NCI-H69 (cell line): ENCODE measurements at places on chromosomes 12 and 14.

GRCh38 chr14:68580671-68581070 lies 212.2 kb downstream of the ZFP36L1 start:
- no peak for DNase-seq

DNA sequence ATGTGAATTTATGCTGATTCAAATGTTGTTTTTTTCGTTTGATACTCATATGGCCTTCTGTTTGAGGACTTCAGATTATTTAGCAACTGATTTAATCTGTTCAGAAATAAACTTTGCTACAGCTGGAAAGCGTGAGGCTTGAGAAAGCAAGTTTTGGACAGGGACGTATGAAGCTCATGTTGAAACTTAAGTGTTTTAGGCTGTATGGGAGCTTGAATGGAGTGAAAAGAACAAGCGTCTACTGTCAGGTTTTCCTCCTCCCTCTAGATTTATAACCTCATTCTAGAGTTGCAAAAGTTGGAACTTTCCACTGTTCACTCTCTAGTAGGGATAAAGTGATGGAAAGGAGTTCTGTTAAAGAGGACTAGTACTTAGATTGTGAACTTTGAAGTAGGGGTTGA lies 1.0 kb downstream of the PRPF39 start:
- peak; percentile 35 for DNase-seq

DNA sequence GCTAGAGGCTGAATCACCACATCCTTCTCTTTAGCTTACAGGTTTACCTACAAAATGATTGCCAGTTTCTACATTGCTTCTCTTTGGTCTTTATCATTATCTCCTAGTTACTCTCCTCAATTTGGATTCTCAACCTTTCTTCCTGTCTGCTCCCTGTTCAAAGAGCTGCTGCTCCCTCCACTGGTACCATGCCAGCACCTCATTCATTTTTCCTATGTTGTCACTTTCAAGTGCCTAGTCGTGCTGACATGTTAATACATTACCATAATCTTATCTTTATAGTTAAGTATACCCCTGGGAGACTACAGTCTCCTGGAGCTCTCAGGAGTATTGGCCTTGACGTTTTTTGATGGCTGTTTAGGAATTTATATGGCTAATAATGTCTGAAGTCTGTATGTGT lies 14.2 kb downstream of the FRS2 start:
- DNase-seq, result no peak

- DNase-seq, result no peak
These were observed 1.3 kb upstream of the NUDT14 start for GRCh38 chr14:105182296-105183020.

DNA sequence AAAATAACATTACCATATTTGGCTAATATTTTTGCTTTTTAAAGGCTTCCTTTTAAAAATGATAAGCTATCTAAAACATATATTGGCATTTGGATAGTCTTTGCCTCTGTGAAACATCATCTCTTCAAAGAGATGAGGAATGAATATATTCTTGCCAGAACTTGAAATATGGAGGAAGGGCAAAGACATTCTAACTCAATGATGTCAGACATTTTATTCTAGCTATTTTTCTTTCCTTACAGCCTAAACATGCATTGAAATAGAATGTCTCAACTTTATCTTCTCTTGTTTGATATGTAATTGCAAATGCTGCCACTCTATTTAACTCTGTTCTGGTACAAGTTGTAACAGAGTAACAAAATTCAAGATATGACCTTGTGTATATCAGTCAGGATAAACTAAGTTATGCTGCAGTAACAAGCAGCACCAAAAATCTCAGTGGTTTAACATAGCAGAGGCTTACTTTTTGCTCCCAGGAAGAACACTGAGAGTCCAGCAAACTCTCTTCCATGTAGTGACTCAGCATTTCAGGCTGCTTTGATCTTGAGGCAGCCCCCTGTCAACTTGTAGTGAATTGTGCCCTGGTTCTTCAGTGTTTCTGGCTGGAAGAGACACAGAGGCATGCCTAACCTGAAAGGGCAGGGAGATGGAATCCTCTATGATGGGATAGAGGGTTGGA lies 11.0 kb downstream of the IRAK3 start:
- DNase-seq, result no peak

DNA sequence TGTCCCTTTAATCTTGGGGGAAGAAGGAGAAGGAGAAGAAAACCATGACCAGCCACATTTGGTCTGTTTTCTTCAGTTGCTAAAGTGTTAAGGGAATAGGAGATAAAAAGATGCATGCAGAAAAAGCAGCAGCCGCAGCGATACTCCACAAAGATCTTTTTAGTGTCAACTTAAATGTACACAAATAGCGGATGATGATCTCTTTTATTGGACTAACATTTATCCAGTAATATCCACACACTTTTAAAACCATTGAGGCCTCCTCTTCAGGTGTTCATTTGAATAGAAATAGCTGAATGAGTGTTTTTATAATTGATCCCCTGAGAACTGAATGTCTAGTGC lies 83.5 kb downstream of the PAPOLA start:
- DNase-seq, result no peak

DNA sequence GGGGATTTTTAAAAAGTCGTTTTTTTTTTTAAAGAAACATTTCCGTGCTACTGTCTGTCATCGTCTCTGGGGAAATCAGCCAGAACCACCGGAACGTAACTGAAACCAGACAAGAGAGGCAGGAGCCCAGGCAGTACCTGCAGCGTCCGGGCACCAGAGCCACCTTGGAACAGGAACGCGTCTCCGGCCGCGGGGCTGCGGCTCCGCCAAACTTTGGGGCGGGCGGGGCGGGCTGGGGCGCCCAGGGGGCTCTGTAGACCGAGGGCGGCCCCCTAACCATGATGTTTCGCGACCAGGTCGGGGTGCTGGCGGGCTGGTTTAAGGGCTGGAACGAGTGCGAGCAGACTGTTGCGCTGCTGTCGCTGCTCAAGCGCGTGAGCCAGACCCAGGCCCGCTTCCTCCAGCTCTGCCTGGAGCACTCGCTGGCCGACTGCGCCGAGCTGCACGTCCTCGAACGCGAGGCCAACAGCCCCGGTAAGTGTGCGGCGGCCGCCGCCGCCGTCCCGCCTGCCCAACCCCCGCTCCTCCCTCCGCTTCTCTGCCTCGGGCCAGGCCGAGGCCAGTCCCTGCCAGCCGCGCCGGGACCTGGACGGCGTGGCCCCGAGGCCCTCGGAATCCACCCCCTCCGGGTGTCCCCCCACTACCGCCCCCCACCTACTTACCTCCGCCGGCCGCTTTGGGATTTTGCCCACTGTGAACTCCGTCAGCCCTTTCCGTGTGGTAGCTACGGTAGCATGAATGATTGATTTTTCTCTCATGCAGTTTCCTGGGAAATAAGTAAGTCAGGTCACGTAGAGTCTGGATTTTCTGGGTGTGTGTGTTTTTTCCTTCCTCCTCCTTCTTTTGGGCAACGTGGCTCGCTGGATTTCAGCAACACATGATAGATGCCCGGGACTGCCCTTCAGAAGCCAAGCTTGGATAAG lies 972 bp downstream of the SAMD4A start:
- peak; percentile 76 for DNase-seq

DNA sequence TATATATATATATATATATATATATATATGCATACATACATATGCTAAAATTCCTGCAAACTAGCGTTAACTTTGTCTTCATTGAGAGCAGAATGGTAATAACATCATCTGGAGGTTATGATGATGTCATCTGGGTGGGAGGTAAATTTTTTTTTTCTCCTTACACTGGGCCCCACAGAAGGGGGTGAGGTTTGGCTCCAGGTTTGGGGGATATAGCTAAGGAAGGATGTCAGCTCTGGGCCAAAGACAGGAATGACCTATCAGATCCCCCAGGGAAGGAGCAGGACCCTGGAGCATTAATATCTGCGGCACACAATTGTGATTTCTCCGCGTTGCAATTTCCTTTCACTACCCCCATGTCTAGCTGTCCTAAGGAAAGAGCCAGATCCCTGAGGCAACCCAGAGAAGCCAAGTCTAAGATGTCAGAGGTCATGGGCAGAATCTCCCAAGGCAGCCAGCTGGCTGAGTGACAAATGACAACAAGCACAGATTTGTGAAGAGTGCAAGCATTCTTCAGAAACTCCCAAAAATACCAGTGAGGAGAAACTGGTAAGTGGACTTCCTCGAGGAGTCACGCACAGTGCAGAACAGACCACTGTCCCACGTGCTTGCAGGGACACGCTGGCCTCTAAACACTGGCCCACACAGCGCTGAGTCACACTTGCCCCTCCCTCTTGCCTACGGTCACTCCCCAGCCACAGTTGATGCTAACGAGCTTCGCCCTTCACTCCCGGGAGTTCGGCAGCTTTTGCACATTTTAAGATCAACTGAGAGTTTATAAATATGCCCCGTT lies 9.9 kb downstream of the UBC start:
- peak; percentile 54 for DNase-seq

- DNase-seq, result peak; percentile 25
These were observed 11.3 kb downstream of the ABHD12B start for GRCh38 chr14:50882932-50883826.

DNA sequence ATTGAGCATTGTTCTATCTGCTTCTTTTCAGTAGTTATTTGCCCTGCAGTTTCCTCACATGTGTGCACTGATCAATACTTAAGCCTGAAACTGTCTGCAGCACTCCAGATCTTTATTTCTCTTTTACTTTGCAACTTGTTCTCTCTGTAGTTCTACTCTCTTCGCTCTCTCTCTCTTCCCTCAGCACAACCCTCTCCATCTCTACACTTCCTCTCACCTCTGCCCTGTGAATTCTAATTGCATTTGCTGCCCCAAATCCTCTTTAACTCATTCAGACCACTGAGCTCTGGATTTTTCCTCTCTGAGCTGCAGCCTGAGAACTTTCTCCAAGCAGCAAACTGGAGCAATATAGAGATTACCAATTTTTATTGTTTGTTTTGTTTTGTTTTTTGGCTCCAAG lies 1035.5 kb downstream of the FSCB start:
- DNase-seq, result peak; percentile 76

DNA sequence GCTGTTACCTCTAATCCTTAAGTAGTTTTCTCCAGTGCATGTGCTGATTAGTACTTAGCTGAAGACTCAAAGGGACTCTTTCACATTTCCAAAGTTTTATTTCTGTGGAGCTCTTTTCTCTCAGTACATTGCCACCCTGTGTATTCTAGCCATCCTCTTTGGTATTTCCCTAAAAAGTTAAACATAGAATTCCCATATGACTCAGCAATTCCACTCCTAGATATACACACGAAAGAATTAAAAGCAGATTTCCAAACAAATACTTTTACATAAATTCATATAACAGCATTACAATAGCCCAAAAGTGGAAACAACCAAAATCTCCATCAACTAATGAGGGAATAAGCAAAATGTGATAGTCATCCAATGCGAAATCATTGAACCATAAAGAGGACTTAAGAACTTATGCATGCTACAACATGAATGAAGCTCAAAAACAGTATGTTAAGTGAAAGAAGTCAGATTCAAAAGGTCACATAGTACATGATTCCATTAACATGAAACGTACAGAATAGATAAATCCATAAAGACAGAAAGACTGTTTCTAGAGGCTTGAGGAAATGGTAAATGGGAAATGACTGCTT lies 9.0 kb upstream of the NOVA1 start:
- no peak for DNase-seq

GRCh38 chr12:22299294-22299912 lies 35.1 kb downstream of the ST8SIA1 start:
- DNase-seq, result peak; percentile 31

- DNase-seq, result no peak
These were observed 221.9 kb upstream of the EGLN3 start for GRCh38 chr14:34172550-34173368.

- peak; percentile 39 for DNase-seq
These were observed 612 bp upstream of the SLC25A3 start for GRCh38 chr12:98592825-98593322.

DNA sequence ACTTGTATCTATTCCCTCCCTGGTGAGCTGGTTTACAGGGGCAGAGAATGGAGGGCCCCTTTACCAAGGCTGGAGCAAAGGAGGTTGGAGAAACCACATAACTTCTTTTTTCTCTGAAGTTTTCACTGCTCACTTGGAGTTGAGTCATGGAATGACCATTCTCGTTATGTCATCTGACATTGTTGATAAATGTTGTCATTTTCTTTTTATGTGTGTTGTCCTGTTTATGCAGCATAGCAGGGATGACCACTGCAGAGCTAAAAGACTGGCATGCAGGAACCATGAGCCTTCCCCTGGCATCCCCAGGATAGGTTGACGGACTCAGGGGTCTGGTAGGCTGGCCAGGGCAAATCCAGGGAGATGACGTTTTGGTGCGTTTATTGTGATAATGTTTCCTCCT lies 256.8 kb upstream of the DDHD1 start:
- DNase-seq, result no peak
